Activated naive CD4-positive, alpha-beta T cell treated with anti-CD3 and anti-CD28 coated beads, Interleukin-2, amount 50 U/mL, for 16 hours (primary cell): ENCODE measurements at places on chromosomes 3 and 15.

GRCh38 chr15:38991126-38991525 lies 426.5 kb upstream of the RASGRP1 start:
- no peak for DNase-seq

DNA sequence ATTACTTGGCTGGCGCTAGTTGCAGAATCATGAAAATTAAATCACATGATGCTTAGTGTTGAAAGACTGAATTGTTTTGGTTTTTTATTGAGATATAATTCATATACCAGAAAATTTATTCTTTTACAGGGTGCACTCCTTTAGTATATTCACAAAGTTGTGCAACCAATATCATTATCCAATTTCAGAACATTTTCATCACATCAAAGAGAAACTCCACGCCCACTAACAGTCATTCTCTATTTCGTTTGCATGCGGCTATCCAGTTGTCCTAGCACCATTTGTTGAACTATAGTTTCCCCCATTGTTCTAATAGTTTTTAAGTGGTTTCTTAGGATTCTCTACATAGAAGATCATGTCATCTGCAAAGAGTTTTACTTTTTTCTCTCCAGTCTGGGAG lies 3.7 kb downstream of the EHD4 start:
- no peak for DNase-seq

DNA sequence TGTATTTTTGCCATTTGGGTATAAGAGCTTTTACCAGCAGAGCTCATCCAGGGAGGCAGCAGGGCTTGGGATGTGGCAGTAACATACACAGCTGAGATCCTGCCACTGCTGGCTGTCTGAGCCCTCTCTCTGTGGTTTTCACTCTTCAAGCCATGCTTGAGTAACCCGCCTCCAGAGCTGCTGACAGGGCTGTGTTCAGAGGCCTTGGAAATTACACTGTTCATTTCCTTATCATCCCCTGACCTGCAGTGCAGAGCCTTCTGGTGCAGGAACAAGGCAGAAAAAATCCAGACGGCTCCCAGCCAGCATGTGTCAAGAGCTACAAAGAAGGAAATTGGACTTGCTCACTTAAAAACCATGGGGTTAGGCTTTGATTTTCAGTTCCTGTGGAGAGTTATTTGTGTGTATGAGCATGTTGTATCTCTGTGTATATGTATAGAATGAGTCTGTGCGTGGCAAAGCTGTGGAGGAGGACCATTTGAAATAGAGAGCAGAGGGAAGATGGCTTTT lies 47.0 kb downstream of the ZNF609 start:
- peak; percentile 45 for DNase-seq

- no peak for DNase-seq
These were observed 805.5 kb downstream of the IGSF11 start for GRCh38 chr3:118229196-118229595.

- DNase-seq: no peak
These were observed 7.7 kb downstream of the SUCLG2 start for GRCh38 chr3:67646586-67647234.

DNA sequence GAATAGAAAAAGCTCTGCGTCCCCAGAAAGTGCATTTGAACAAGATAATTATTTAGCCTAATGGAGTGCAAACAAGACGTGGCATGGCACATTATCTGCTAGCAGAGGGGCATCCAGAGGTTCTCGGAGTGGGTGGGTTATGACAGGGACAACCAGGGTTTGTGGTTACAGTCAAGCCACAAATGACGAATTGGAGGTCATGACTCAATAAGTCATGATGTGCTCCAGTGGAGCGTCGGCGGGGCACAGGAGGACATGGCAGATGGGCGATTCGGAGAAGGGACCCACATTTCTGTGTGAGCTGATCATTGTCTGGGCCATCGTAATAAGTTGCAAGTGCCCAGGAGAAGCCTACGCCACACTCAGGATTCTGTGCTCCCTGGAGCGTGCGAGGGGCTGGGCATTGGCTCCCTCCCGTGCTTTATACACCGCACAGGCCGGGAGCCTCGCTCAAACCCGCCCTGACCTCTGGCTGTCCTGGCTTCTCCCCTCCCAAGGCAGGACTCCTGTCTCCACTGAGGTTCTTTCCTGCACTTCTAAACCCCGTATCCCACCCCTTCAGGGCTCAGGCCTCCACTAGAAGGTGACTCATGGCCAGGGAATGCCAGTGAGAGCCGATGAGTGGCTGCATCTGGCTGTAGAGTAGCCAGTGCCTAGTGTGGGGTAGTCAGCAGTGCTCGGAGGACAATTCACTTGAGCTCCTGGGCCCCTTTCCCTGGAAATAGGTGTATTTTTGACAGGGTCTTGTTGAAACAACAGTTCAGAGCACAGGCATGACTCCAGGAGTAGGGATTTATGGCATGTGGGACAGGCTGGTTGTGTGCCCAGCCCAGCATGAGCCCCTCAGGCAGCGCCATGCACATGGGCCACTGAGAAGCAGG lies 67.4 kb downstream of the GRIP2 start:
- DNase-seq: no peak

GRCh38 chr15:79436037-79436780 lies 4.1 kb downstream of the MINAR1 start:
- DNase-seq: no peak

DNA sequence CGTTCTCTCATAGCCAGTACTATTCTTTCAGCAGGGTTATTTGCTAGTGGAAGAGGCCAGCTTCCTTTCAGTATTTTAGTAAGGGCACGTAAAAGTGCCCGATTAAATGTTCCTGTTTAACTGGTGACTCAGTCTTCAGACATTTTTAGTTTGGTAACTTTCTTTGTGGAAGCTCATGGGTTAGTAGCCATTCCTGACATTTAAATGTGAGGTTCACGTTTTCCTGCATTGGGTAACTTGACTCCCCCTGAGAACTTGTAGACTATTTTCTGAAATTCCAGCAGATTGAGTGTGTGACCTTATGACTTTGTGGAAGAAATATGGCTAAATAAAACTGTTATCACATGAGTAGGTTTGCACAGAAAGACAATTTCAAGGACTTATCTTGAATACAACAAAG lies 16.9 kb downstream of the ABHD2 start:
- DNase-seq: no peak

- no peak for DNase-seq
These were observed 25.3 kb downstream of the RBPMS2 start for GRCh38 chr15:64749999-64750657.

DNA sequence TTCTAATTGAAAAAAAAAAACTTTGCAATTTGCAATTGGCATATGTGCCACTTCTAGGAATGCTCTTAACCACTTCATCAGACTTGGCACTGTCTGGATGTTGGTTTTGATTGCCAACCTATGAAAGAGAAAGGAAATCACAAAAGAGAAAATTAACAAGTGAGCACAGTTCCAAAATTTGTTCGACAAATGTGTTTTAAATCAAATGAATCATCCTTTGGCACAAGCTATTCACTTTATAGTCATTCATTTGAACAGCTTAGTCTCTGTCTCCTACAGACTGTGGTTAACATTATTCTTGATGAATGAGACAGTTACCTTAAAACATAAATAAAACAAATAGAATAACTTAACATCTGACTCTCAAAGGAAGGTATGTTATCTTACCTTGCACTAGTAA lies 265.0 kb downstream of the EPHA3 start:
- DNase-seq: no peak

DNA sequence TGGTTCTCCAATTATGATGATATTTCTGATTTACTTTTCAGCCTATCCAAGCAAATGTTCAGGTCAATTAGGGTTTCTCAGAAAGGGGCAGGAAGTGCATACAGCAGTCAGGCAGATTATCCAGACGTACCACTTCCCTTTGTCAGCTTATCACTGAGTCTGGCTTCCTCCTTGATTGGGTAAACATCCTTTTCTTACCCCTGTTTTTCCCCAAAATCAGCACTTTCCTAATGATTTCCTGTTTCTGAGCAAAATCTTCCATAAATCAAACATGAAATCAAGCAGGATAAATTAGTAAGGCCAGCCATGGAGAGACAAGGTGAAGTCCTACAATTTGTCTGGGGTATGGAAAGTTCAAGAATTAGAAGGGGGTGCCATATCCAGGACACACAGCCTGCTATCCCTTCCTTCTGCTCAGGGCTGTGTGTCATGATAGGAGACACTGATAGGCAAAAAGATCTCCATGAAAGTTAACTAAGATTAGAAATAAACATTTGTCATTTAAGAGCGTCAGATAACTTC lies 29.0 kb downstream of the ADIPOQ start:
- no peak for DNase-seq

DNA sequence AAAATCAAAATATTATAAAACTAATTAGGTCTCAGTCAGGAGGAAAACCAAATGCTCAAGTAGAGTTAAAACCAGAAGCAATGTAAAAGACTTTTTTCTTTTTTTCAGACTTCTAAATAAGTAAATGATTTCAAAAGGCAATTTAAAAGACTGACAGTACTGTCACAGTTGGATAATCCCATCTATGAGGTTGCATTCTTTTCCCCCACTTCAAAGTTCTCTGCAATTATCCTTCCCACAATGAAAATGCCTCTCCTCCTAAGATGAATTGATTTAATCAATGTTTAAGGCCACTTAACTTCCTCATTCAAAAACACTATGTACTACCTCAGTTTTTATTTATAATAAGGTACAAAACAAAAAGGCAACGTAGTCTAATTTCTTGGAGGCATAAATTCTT lies 8.1 kb downstream of the MRPL3 start:
- no peak for DNase-seq

- no peak for DNase-seq
These were observed 80.8 kb downstream of the SLC49A4 start for GRCh38 chr3:122875547-122876127.

DNA sequence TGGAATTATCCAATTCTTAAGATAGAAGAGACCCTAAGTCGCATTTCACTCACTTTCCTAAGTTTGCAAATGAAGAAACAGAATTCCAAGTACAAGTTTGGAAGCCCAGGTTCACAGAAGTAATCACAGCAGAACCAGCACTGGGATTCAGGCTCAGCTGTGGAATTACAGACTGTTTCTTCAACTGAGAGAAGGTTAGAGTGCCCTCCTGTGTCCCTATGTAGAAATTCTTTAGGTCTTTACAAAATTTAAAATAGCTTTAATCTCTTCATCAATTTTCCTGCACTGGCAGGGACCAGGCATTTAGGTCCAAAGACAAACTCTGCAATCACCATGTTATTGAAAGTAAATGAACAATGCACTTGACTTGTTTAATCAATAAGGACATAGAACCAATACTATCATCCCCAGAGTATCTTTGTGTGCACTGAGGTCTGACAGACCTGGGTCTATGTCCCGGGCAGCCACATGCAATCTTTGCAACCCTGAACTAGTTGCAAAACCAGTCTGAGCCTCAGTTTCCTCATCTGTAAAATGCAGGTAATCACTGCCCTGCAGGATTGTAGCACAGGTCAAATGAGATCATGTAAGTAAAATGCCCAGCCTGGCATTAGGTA lies 96.3 kb upstream of the ZBED2 start:
- no peak for DNase-seq

GRCh38 chr15:60899322-60899966 lies 329.7 kb downstream of the RORA start:
- DNase-seq: no peak

- DNase-seq: no peak
These were observed 135.2 kb downstream of the TP63 start for GRCh38 chr3:189766416-189766815.

DNA sequence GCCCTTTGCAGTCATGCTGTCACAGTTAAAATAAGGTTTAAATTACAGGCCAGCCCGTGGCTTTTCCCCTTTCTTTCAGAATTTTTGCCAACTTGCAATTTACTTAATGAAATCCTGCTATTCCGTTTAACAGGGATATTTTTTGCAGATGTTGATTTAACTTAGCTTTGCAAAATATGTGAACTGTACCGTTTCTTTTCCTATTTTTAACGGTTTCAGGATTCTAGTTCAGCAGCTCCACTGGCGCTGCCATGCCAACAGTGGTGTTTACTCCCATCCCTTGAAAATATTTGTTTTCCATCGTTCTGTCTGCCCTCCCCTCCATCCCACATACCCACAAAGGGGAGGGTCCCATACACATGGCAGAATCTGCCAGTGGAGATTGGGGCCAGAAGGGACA lies 54.3 kb downstream of the SMAD6 start:
- no peak for DNase-seq

- no peak for DNase-seq
These were observed 173.0 kb downstream of the LPP start for GRCh38 chr3:188326968-188327367.

DNA sequence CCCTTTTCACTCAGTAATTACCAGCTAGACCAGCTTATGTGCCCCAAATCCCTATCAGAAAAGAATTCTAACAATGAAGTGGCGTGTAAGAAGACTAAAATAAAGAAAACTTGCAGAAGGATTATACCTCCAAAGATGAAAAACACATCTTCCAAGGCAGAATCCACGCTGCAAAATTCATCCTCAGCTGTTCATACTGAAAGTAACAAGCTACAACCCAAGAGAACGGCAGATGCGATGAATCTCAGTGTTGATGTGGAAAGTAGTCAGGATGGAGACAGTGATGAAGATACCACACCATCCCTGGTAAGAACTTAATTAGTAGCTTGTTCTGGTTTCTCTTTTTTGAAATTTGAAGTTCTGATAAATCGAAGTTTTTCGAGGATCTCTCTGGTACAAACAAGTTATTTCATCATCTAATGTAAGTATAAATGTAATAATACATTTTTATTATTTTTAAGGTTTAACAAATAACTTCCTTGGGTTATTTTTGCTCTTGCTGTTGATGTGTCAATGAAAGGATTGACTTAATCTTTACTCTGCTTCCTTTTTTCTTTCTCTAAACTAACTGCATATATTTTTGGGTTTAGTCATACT lies 1.4 kb downstream of the WDR76 start:
- no peak for DNase-seq

DNA sequence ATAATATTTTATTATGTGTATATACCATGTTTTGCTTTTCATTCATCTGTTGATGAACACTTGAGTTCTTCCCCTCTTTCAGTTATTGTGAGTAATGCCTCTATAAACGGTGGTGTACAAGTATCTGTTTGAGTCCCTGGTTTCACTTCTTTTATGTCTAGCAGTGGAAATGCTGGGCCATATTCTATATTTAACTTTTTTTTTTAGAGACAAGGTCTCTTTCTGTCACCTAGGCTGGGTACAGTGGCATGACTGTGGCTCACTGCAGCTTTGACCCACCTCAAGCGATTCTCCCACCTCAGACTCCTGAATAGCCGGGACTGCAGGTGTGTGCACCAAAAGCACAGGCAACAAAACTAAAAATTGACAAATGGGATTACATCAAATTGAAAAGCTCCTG lies 19.9 kb downstream of the GOLM2 start:
- peak; percentile 41 for DNase-seq

GRCh38 chr3:182793663-182794454 lies 555 bp downstream of the ATP11B start:
- DNase-seq: peak; percentile 65

- no peak for DNase-seq
These were observed 40.5 kb downstream of the DPPA2 start for GRCh38 chr3:109275702-109276293.
